ENCODE measurements at places on chromosomes 11 and 22. TPM values are rescaled to one million over a fixed set of nuclear protein-coding genes. Genes with fewer than 3 reads are reported as not detected.
A peak's percentile ranks its signal among the peaks of the same experiment; 100 is the strongest.

DNA sequence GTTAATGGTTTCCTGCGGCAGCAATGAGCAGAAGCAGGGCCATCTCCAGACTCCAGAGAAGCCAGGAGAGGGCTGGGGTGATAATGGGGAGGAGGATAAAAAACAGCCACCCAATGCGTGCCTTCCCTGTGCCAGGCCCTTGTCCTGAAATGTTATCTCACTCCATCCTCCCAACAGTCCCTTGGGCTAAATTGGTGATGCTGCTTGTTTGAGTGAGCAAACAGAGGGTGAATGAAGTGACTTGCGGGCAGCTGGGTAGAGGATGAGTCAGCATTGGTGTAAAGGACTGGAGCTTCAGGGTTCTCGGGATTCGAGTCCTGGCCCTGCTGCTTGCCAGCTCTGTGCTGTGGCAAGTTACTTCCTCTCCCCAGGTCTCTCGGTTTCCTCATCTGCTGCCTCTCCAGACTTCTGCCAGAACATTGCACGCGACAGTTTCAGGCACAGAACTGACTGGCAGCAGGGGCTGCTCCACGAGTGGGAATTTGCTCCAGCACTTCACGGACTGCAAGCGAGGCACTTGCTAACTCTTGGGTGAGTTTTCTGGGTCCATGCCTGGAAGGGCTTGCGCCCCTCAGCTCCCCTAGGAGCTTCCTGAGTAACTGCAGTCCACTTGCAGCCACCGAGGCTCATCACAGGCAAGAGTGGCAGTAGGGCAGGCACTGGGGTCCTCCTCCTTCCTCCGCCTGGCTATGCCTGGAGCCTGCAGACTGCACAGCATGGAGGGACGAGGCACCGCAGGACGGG is at the start of gene P2RY6:
Gene P2RY6, plus strand, starts transcription at position 403 of the 744 bp plus-strand sequence. CDS start 24,181 bp downstream, outside the sequence.
- DNase-seq = peak; percentile 95

GRCh38 chr11:66347425-66348276 is at the start of gene B4GAT1:
Gene B4GAT1 (minus strand): TSS chr11:66347629. CDS start chr11:66347545, 84 bp downstream.
- DNase-seq = peak; percentile 86

Gene OR52H1
- total RNA-seq = not detected

Gene LDHAL6A
- not detected for total RNA-seq

- peak; percentile 12 for DNase-seq
Measured at GRCh38 chr22:17943533-17944249, 80.7 kb downstream of the MICAL3 start.

GRCh38 chr11:75339685-75340409 is 11.6 kb downstream of the ARRB1 start:
- no peak for DNase-seq

- DNase-seq = no peak
Measured at GRCh38 chr11:132185726-132186592, 815.5 kb downstream of the NTM start.

DNA sequence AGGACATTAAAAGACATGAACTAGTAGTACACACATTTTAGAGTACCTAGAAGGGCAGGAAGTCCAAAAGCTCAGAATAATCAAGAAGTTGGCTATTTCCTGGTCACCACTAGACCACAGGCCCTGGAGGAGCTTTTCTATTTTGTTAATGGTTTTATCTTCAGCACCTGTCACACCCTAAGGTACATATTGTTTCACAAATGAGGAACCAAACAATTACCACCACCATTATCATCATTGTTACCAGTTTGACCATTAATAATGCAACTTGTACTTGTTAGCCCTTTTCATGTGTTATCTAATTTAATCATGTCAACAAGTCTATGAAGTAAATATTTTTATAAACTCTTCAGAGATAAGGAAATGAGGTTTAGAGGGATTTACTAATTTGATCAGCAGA is 4.9 kb downstream of the MRPL48 start:
- no peak for DNase-seq

All from M059J (cell line).